ENCODE measurements at places on chromosomes 3 and 15.

DNA sequence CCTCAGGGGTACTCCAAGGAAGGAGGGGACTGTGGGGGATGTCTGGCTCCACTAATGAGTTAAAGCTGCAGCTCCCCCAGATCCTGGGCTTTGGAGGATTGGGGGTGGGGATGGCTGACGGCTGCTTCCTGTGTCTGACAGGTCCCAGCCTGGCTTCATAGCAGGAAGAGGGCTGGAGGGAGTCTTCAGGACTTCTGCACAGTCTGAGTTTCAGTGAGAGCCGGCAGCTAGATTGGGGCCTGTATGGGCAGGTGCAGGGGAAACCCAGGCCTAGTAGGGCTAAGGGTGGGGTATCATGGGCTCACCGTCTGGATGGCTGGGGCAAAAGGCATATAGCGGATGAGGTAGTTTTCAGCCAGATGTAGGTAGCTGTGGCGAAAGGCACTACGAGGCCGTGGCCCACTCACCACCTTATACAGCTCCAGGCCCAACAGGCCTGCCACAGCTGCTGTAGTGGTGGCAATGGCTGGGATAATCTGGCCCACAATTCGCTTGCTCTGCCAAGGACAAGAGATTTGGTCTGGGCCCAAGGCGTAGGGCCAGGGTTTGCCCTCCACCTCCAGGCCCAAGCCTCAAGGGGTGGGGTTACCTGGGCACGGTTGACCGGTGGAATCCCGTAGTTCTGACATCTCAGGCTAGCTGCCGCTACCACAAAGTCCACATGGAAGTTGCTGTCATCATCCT lies 4.5 kb downstream of the INKA1 start:
- DNase-seq, result peak; percentile 5

GRCh38 chr3:138103466-138103865 lies 11.9 kb downstream of the DZIP1L start:
- no peak for DNase-seq

DNA sequence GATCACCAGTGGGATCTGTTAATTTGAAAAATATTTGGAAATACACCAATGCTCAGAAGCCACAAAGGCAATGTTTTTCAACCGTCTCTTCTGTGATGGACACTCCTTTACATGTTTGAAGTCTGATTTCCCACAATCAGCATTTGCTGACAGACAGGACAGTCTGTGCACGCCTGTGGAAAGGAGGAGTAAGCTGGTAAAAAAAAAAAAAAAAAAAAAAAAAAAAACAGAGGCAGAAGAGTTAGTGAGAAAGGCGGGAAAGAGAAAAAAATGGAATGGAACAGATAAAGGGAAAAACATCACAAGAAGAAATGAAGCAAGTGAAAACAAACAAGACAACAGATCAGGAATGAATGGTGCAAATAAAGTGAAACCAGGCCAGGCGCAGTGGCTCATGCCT lies 35.0 kb downstream of the PRTG start:
- no peak for DNase-seq

- DNase-seq, result no peak
Measured at GRCh38 chr3:55122312-55122711, 194.5 kb upstream of the LRTM1 start.

- no peak for DNase-seq
Measured at GRCh38 chr3:117553461-117553860, 843.9 kb downstream of the TUSC7 start.

- no peak for DNase-seq
Measured at GRCh38 chr15:79008659-79009058, 63.8 kb upstream of the CTSH start.

- no peak for DNase-seq
Measured at GRCh38 chr3:39961230-39961629, 151.8 kb downstream of the MYRIP start.

- no peak for DNase-seq
Measured at GRCh38 chr3:46715507-46716175, 2.0 kb downstream of the PRSS50 start.

DNA sequence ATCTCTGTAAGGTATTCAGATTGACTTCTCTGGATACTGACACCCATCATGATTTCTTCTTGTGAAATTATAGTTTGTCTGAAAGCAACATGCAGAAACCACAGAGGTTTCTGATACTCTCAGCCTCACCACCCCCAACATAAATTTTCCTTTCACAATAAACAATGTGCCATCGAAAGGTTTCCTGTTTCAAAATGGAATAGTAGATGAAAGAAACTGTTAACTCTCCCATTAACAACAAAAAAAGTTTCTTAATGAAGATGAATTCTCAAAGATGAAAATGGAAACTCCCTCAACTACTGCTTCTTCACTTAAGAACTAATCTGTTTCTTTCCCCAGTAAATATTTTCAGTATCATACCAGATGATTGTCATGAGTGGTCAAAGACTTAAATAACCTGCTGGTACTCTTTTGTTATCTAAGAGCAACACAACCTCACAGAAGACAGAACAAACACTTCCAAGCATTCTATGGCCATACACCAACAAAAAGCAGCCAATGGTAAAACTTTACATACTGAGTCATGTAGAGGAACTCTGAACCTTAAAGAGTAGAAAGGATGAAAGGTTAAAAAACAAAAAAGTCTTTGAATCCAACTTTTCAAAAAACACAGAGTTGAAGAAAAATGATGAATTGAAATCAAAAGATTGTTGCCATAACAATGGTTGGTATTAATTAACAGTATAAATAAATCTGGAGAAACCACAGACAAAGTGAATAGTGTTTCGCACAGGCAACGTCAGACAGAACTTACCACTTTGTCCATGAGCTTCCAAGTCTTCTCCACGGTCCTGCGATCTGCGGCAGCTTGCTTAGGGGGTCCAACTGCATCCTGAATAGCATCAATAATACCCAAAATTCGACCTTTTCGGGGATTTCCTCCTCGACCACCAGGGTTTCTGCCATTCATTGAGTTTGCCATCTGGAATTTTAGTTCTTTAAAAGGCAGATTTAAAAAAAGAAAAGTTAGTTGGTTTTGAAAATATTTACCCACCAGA lies 1.9 kb downstream of the CBLB start:
- DNase-seq, result no peak

- no peak for DNase-seq
Measured at GRCh38 chr15:65377105-65377975, 462 bp downstream of the IGDCC3 start.

DNA sequence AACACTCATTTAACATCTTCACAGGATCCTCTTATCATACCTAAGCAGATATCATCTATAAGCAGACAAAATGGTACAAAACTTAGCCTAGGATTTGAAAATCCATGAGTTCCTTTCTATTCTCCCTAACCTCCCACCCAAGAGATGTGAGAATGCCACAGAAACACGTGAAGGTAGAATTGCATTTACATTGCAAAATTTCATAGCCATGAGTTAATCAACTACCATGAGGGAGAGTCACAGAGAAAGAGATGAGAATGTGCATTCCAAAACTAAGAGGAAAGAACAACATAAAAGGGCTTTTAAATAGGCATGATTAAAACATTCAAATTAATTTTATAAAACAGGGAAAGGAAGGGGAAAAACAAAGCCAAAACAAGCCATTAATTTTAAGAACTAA lies 806.2 kb downstream of the NTRK3 start:
- DNase-seq, result no peak

- no peak for DNase-seq
Measured at GRCh38 chr15:86629409-86630356, 550.0 kb downstream of the AGBL1 start.

GRCh38 chr3:45441584-45442310 lies 53.4 kb downstream of the LARS2 start:
- DNase-seq, result no peak

DNA sequence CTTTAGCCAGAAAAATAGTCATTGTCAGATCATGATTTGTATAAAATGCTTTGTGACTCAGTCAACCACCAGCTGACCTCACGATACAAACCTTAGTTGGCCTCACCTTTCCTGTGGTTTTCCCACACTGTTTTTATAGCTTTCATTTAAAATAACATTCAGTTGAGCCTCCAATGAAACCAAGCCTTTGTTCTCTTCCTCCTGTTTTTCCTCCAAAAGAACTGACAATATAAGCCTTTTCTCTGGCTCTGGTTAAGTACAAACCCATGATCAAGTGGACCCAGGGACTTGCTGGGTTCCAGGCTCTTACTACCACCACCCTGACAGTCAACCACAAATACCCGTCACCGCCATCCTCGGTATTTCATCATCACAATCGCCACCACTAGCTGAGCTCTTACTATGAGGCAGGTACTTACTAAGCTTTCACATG lies 81.7 kb downstream of the TAMM41 start:
- DNase-seq, result no peak

DNA sequence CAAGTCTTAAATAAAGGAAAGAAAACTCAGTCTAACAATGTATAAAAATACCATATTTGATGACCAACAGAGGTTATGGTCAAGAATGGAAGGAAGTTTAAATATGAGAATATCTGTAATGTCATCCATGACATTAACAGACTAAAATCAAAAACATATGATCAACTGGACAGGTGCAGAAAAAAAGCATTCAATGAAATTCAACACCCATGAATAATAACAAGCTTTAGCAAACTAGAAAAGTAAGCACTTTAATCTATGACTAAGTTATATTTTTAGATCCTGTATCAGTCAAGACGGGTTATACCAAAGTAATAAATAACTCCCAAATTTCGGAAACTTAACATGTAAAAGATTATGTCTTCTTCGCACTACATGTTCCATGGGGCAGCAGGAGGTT lies 61.8 kb downstream of the CFAP20DC start:
- no peak for DNase-seq

- no peak for DNase-seq
Measured at GRCh38 chr15:58559904-58560588, 128.3 kb downstream of the LIPC start.

- DNase-seq, result no peak
Measured at GRCh38 chr3:86949850-86950249, 41.1 kb downstream of the VGLL3 start.

GRCh38 chr3:129783470-129783869 lies 110.0 kb downstream of the TMCC1 start:
- DNase-seq, result no peak

GRCh38 chr3:115148142-115148790 lies 1.2 kb upstream of the ZBTB20 start:
- DNase-seq, result no peak

DNA sequence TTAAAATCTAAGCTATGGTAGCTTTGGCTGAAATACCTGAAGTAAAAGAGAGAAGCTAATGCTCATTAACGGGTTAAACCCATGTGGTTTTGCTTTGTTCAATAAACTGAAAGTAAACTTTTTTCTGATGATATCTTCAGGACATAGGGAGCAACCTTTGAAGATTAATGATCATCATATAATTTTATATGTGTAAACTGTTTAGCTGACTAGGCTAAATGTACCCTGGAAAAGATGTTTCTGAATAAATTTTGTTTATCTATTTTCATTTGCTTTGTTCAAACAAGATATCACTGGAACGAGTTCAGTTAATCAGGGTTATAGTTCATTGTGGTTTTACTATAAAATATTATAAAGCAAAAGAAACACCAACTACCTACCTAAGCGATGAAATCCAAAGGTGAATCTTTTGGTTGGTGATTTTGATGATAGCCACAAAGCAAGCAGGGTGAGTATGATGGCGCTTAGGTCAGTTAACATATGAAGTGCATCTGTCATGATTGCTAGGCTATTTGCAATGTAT lies 11.7 kb downstream of the SLC30A4 start:
- no peak for DNase-seq

DNA sequence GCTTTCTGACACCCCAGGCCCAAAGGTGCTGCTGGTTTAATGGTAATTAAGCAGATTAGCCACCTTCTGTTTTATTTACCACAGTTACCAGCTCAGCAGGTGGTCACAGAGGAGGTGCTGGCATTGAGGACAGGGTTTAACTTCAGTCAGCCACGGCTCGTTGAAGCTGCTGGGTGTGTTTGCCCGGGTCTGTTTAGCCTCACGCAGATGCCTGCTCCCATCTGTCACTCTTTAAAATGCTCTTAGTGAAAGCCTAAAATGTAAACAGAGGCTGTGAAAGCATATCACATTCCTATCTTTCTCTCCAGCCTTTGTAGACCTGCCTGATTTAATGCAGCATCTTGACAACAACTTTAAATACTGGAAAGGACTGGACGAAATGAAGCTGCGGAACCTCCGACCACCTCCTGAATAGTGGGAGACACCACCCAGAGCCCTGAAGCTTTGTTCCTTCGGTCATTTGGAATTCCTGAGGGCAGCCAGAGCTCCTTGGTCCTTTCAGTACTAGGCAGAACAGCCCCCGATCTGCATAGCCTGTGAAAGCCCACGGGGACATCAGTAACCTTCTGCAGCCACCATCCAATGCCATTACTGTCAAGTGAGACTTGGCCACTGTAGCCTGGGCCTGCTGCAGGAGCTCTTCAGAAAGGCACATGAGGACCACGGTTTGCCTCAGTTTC lies 156.0 kb downstream of the PDE8A start:
- no peak for DNase-seq

DNA sequence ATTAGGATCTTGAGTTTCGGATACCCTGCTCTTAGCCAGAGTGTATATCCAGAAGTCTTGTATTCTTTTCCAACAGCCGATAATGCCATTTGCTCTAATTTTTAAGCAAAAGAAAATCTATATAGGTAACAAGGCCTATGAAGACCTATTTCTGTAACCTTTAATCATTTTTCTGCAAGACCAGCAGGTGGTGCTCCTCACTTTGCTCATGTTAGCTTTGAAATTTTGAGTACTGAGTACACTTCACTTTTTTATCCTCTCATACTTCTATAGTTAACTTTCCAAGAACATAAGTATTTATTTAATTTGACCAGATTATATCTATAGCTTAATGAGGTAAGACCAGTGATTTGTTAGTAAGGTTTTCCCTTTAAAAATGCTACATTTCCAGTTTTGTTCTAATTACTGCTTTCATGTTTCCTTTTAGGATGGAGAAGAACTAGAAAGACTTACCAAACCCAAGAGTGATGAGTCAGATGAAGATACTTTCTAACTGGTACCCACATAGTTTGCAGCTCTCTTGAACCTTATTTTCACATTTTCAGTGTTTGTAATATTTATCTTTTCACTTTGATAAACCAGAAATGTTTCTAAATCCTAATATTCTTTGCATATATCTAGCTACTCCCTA lies 20.5 kb downstream of the SLC35A5 start:
- peak; percentile 9 for DNase-seq

GRCh38 chr15:86915811-86916331 lies 836.2 kb downstream of the AGBL1 start:
- no peak for DNase-seq

- DNase-seq, result no peak
Measured at GRCh38 chr3:115245899-115246298, 98.8 kb upstream of the ZBTB20 start.
